Endothelial cell of coronary artery (primary cell): ENCODE measurements at places on chromosomes 4 and X. TPM values are rescaled to one million over a fixed set of nuclear protein-coding genes. Genes with fewer than 3 reads are reported as not detected.

The ALB gene
- total RNA-seq = not detected in 2 replicates

The SSX4B gene
- total RNA-seq = not detected in 2 replicates

The SSX1 gene
- not detected in 2 replicates for total RNA-seq

The EXOC1L gene
- not detected in 2 replicates for total RNA-seq

The TNIP3 gene
- total RNA-seq = 0.36 and 0.94 TPM in 2 replicates

The MEPE gene
- not detected in 2 replicates for total RNA-seq

The SMARCA1 gene
- total RNA-seq = 24.0 and 39.4 TPM in 2 replicates

The ARSJ gene
- 42.9 and 64.5 TPM in 2 replicates for total RNA-seq

The HS3ST1 gene
- 0.56 and 1.8 TPM in 2 replicates for total RNA-seq

The PLAC1 gene
- total RNA-seq = 0.19 TPM in 1 of 2 replicates, not detected in the other

The ABCG2 gene
- 1.7 and 14.0 TPM in 2 replicates for total RNA-seq

The C1QTNF7 gene
- not detected in 2 replicates for total RNA-seq

The PPP4R3C gene
- total RNA-seq = not detected in 2 replicates

The LAGE3 gene
- 10.4 and 12.2 TPM in 2 replicates for total RNA-seq

The INTU gene
- 2.5 and 5.2 TPM in 2 replicates for total RNA-seq

The P2RY4 gene
- total RNA-seq = 0.09 TPM in 1 of 2 replicates, not detected in the other

The STK32B gene
- total RNA-seq = 9.8 and 17.7 TPM in 2 replicates

The ANXA3 gene
- total RNA-seq = 219 and 338 TPM in 2 replicates

The PDGFRA gene
- total RNA-seq = 1.2 and 12.0 TPM in 2 replicates

The ITIH6 gene
- total RNA-seq = not detected in 2 replicates

The RHOH gene
- total RNA-seq = not detected in 2 replicates

The NUDT10 gene
- 0.94 and 0.99 TPM in 2 replicates for total RNA-seq

The FAM9A gene
- total RNA-seq = not detected in 2 replicates

The PDZD11 gene
- 36.2 TPM in 2 replicates for total RNA-seq

The KCTD8 gene
- under 0.01 TPM in 1 of 2 replicates, not detected in the other for total RNA-seq

The CCKAR gene
- not detected in 2 replicates for total RNA-seq

The ZDHHC15 gene
- not detected in 2 replicates for total RNA-seq

The PROM1 gene
- under 0.01 and 0.18 TPM in 2 replicates for total RNA-seq

The MXRA5 gene
- total RNA-seq = under 0.01 TPM in 1 of 2 replicates, not detected in the other

The NSDHL gene
- 12.1 and 16.7 TPM in 2 replicates for total RNA-seq

The TBX22 gene
- total RNA-seq = not detected in 2 replicates

The RTL5 gene
- total RNA-seq = 0.09 and 0.47 TPM in 2 replicates

The DUX4 gene
- total RNA-seq = not detected in 2 replicates

The SPANXN3 gene
- not detected in 2 replicates for total RNA-seq

The FGD1 gene
- total RNA-seq = 2.0 and 2.8 TPM in 2 replicates
